ENCODE measurements at places on chromosomes 4 and X. TPM values are rescaled to one million over a fixed set of nuclear protein-coding genes. Genes with fewer than 3 reads are reported as not detected.

GABRB1 gene
- total RNA-seq = not detected

DNA sequence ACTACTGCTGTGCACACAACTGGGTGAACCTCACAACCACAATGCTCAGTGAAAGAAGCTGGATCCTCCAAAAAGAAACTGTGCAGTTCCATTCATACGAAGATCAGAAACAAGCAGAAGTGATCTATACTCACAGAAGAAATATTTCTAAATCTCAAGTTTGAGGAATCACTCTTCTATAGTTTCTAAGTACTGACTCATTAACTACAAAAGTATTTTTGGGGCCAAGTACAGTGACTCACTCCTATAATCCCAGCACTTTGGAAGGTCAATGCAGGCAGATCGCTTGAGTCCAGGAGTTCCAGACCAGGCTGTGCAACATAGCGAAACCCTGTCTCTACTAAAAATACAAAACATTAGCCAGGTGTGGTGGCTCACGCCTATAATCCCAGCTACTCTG is 51.3 kb upstream of the RELL1 start:
- H3K4me1 ChIP-seq = no peaks in the 10 kb centered on the region
- no peak overlapping the region for H3K27ac ChIP-seq
- no peak overlapping the region for H3K4me3 ChIP-seq
- no peaks in the 10 kb centered on the region for H3K36me3 ChIP-seq

DNA sequence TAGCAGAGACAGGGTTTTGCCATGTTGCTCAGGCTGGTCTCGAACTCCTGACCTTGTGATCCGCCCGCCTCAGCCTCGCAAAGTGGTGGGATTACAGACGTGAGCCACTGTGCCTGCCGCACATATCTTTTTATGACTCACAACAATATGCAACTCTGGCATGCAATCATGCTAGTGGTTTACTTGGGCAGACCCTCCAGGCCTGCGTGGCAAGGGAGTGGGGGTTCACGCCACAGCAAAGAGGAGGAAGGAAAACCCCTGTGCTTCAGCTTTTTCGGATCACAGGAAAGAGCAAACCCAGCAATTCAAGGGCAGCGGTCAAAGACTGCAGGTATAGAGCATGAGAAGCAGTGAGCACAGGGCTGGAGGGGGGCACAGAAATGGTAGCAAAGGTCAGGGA is 48.3 kb upstream of the CD99 start:
- no peaks in the 10 kb centered on the region for H3K36me3 ChIP-seq
- H3K27ac ChIP-seq = no peak overlapping the region
- H3K4me1 ChIP-seq = no peaks in the 10 kb centered on the region
- no peak for DNase-seq

GRCh38 chr4:47852136-47852535 is 14.3 kb upstream of the CORIN start:
- H3K27ac ChIP-seq = no peak overlapping the region
- H3K36me3 ChIP-seq = peaks cover 17% of the 10 kb centered on the region
- no peak overlapping the region for H3K4me3 ChIP-seq
- H3K4me1 ChIP-seq = no peaks in the 10 kb centered on the region
- DNase-seq = no peak
- no peaks in the 10 kb centered on the region for H3K27me3 ChIP-seq

GRCh38 chrX:8103655-8104054 is 67.4 kb downstream of the VCX2 start:
- no peaks in the 10 kb centered on the region for H3K4me1 ChIP-seq
- H3K27ac ChIP-seq = no peak overlapping the region
- no peak for DNase-seq
